ENCODE measurements at places on chromosomes 3 and 15. TPM values are rescaled to one million over a fixed set of nuclear protein-coding genes. Genes with fewer than 3 reads are reported as not detected.

The RNF123 gene
- total RNA-seq: 35.9 TPM

The CASR gene
- total RNA-seq: not detected

The TPRG1 gene
- total RNA-seq: not detected

The NANOGP8 gene
- not detected for total RNA-seq

The SLC12A1 gene
- total RNA-seq: not detected

The AGTR1 gene
- total RNA-seq: not detected

The SPINK8 gene
- not detected for total RNA-seq

The TEX9 gene
- 2.4 TPM for total RNA-seq

The MRAS gene
- 76.3 TPM for total RNA-seq

The ADAMTSL3 gene
- not detected for total RNA-seq

The LYZL4 gene
- total RNA-seq: not detected

The NME9 gene
- total RNA-seq: not detected

The CCR3 gene
- not detected for total RNA-seq

The CCDC33 gene
- total RNA-seq: not detected

The PRR20G gene
- total RNA-seq: not detected

The SQOR gene
- 25.7 TPM for total RNA-seq

The ACTC1 gene
- 6.0 TPM for total RNA-seq

The LSG1 gene
- total RNA-seq: 31.2 TPM

The FAM43A gene
- 12.2 TPM for total RNA-seq

The ZNF501 gene
- 1.6 TPM for total RNA-seq

The GPR171 gene
- not detected for total RNA-seq

The ZNF860 gene
- 0.39 TPM for total RNA-seq

The PLA2G4B gene
- total RNA-seq: 2.3 TPM

Data from HFFc6 (cell line).